ENCODE measurements at places on chromosomes 12 and 14. TPM values are rescaled to one million over a fixed set of nuclear protein-coding genes. Genes with fewer than 3 reads are reported as not detected.
A peak's percentile ranks its signal among the peaks of the same experiment; 100 is the strongest.

GRCh38 chr12:642633-643474 is 20.4 kb downstream of the NINJ2 start:
- peak; percentile 77 for DNase-seq

DNA sequence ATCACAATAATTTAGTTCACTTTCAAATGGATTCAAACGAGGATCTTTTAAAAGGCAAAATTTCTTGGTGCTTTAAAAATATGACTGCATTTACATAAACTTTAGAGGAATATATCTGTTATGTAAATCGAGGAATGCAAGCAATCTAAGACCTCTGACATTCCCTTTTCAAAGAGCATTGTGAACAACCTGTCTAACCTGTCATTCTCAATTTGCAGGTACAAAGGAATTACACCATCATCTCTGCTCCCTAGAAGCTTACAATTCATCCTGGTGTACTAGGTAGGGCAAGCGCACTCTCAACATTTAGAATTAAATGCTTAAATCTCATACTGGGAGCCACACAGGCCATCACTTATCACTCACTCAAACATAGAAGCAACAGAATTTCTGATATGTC is 35.6 kb downstream of the BMP4 start:
- no peaks in the 10 kb centered on the region for H3K36me3 ChIP-seq
- no peak overlapping the region for H3K27ac ChIP-seq
- H3K4me3 ChIP-seq: no peak overlapping the region
- peaks cover 14% of the 10 kb centered on the region for H3K27me3 ChIP-seq
- DNase-seq: no peak

The IFNG-AS1 gene
- total RNA-seq: 3.2 TPM

The SMCO3 gene
- not detected for total RNA-seq

The GPR84 gene
- not detected for total RNA-seq

Data from activated B cell treated with CpG ODN at 0.5 μM for 24 hours (primary cell).